Stimulated activated CD4-positive, alpha-beta T cell treated with anti-CD3 and anti-CD28 coated beads, Interleukin-1b, Interleukin-23, amount 100 ng/mL, for 1 hour (primary cell): ENCODE measurements at places on chromosomes 4 and X.

DNA sequence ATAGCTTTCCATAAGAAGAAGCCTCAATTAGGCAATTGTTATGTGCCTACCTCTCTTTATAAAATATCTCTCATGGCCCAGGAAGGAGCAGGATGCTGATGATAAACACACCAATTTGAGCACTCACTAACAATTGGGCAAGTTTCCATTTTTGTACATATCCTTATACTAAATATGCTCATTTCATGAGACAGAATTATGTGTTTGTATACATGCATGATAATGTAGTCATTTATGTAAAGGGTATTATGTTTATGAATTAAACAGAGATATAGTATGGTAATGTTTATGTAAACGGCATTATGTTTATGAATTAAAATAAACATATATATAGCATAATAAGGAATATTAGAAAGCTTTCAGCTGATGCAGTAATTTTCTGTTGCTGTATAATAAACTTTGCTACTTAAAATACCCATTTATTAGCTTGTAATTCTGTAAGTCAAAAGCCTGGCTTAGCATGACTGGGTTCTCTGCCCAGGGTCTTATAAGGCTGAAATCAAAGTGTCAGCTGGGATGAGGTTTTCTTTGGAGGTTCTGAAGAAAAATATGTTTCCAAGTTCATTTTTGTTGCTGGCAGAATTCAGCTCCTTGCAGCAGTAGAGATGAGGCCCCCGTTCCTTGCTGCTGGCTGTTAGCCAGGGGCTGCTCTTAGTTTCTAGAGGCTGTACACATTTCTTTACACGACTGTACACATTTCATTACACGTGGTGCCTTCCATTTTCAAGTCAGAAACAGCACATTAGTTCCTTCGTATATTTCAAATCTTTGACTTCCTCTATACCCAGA lies 89.0 kb downstream of the GLRA2 start:
- no peak for DNase-seq

- DNase-seq: no peak
These were observed 51.3 kb downstream of the DTHD1 start for GRCh38 chr4:36332782-36333131.

DNA sequence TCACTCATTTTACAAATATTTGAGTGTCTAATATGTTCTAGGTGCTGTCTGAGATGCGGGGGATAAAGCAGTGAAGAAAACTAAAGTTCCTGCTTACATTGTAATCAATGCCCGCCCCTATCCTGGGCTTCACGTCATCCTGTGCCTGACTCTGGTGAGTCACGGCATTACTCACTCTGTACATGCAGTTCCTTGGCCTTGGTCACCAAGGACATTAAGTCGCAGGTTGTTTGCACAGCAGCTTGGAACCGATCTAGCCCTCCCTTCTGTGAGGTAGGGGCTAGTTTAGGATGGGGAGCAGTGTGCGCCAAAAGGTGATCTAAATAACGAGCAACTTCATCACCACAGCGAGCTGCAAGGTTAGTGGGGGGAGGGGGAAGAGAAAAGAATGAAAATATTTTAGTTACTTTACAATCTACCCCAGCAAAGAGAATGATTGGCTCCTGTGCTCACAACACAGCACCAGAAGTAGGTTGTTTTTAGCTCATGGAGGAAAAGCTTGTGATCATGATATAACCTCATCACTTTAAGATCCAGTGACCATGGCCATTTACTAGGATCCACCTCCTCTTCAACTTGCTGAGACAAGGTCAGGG lies 48.0 kb upstream of the HDAC8 start:
- DNase-seq: no peak

GRCh38 chr4:42716996-42717395 lies 60.1 kb upstream of the ATP8A1 start:
- DNase-seq: no peak

DNA sequence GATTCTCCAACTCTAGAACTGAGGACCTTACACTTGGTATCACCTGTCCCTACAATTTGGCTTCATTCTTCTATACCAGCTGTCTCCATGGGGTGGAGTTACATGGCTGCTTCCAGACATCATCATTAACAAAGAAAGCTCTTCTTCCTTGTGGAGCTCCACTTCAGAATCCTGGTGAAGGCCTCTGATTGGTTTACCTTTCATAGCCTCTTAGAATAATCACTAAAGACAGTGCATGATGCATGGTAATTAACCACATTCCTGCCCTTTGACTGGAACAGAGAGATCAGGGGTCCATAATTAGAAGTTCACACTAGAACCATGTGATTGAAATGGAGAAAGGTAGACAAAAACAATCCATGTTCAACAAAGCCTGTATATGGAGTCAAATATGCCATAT lies 112.6 kb upstream of the ZNF827 start:
- no peak for DNase-seq
